ENCODE measurements at places on chromosomes 16 and 17. TPM values are rescaled to one million over a fixed set of nuclear protein-coding genes. Genes with fewer than 3 reads are reported as not detected.
A peak's percentile ranks its signal among the peaks of the same experiment; 100 is the strongest.

DNA sequence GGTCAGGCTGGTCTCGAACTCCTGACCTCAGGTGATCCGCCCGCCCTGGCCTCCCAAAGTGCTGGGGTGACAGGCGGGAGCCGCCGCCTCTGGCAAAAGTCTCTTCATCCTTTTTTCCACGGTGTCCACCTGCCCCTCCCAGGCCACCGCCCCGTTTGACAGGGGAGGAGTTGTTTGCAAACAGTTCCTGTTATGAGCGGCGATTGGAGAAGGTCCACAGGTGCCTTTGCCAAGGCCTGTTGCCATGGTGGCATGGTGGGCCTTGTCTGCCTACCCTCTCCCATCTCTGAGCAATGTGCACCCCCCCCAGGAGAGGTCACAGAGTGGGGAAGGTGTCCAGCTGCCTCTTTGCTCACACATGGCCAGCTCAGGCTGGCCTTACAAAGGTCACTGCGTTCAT, 16.0 kb upstream of the RAP1GAP2 start:
- no peak overlapping the region for H3K27ac ChIP-seq
- H3K4me1 ChIP-seq = peaks cover 5% of the 10 kb centered on the region
- DNase-seq = no peak
- H3K27me3 ChIP-seq = peaks cover 28% of the 10 kb centered on the region

Gene CPHXL2
- not detected for total RNA-seq

DNA sequence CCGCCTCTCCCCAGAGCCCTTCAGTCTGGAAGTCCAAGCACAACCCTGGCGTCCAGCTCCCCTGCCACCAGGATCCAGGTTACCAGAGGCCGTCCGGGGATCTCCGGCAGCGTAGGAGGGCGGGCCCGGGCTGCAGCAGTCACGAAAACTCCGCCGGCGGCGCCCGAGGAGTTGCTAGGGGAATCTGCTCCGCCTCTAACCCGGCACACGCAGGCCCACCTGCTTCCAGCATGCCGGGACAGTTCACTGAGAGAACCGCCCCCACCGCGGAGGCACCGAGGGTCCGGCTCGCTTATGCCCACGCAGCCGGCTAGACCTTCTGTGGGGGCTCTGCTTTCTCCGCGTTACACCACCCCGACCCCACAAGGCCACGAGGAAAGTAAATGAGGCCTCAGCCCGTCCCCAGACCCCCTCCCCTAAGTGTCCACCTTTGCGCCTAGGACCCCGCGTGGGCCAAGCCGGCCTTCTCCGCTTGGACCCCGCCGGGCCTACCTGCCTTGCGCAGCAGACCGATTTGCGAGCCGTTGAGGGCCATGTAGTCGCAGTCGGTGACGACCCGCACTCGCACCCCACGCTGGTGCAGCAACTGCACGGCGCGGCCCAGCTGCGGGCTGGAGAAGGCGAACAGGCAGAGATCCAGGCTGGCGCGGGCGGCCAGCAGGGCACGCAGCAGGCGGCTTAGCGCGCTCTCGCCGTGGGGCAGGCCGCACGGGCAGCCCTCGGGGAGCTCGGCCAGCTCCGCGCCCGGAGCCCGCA, 587 bp downstream of the PLD6 start:
- peak overlapping the region; percentile 57 for H3K4me3 ChIP-seq
- H3K27ac ChIP-seq = peak overlapping the region; percentile 69
- peak; percentile 65 for DNase-seq
- no peaks in the 10 kb centered on the region for H3K27me3 ChIP-seq
- H3K4me1 ChIP-seq = peaks cover 25% of the 10 kb centered on the region

GRCh38 chr16:53052519-53053501, at the start of gene CHD9NB:
Gene CHD9NB (minus strand): TSS chr16:53052897. CDS start chr16:53044158, 8,739 bp downstream.
- H3K4me3 ChIP-seq = no peak within 1 kb of the TSS
- no peak within 1 kb of the TSS for H3K27ac ChIP-seq
- peaks cover 20% of the 10 kb centered on the region for H3K4me1 ChIP-seq
- no peaks in the 10 kb centered on the region for H3K27me3 ChIP-seq

GRCh38 chr16:27389272-27389961, 12.6 kb upstream of the IL21R start:
- peaks cover 2% of the 10 kb centered on the region for H3K27me3 ChIP-seq
- no peaks in the 10 kb centered on the region for H3K4me1 ChIP-seq
- H3K36me3 ChIP-seq = no peaks in the 10 kb centered on the region
